ENCODE measurements at places on chromosomes 16 and 17.

GRCh38 chr17:42132941-42133340 lies 10.3 kb downstream of the HSPB9 start:
- no peak for DNase-seq

- no peak for DNase-seq
These were observed 112.0 kb downstream of the LITAF start for GRCh38 chr16:11474617-11475291.

GRCh38 chr17:65156835-65157565 lies 19.8 kb downstream of the RGS9 start:
- DNase-seq: no peak

DNA sequence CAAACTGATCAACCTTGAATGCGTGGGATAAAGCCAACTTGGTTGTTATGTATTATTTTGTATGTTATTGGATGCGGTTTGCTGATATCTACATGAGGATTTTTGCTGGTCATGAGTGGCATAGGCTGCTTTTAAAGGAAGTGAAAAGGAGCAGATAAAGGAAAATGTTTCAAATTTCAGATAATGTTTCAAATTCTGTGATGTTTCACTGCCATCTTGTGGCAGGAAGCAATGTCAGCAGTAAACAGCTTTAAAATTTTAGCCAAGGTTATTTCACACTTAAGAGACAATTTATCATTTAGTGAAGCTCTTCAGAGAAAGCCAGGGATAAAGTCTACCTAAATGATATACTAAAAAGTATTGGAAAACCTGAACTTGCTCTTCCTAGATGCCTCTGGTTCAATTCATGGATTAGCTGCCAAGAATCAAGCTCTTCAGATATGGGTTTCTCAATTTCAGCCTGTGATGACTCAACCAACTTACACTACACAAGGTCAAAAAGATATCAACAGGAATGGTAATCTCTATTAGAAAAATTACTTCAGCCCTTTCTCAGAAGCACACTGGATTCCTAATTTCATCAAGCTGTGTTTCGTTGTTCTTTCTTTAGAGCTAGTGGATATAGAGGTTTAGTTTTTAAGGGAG lies 136.0 kb upstream of the C17orf78 start:
- no peak for DNase-seq

DNA sequence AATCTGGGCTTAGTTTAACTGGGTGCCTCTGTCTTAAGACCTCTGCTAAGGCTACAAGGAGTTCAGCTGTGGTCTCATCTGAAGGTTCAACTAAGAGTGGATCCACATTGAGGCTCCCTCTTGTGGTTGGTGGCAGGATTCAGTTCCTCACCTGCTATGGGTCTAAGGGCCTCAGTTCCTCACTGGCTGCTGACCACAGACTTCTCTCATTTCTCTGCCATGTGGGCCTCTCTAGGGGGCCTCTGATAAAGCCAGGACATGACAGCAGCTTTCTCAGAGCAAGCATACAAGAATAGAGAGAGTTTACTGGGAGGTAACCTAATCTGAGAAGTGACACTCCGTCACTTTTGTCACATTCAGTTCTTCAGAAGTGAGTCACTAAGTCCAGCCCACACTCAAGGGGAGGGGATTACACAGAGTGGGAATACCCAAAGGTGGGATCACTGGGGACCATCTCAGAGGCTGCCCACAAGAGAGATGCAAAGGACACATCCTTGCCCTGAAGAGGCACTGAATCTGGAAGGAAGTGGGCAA lies 19.2 kb upstream of the ABAT start:
- no peak for DNase-seq

GRCh38 chr17:65155622-65156021 lies 18.5 kb downstream of the RGS9 start:
- no peak for DNase-seq

GRCh38 chr16:56348168-56349085 lies 76.9 kb downstream of the AMFR start:
- DNase-seq: no peak

DNA sequence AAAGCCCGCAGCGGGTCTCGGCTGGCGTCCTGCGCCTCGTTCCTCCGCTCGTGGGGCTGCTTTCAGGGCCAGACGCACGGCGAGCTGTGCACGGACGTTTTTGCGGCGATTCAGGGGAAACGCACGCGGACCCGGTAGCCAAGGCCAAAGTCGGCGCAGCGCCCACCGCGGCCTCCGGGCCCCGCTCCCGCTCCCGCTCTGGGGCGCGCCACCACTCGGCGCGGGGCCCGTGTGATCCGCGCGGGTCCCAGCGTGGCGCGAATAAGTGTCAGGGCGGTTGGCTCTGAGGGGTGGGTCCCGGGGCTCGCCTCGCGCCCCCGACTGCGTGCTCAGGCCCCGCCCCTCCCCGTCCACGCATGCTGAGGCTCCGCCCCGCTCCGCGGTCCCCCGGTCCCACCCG lies 694 bp upstream of the TBCD start:
- no peak for DNase-seq

DNA sequence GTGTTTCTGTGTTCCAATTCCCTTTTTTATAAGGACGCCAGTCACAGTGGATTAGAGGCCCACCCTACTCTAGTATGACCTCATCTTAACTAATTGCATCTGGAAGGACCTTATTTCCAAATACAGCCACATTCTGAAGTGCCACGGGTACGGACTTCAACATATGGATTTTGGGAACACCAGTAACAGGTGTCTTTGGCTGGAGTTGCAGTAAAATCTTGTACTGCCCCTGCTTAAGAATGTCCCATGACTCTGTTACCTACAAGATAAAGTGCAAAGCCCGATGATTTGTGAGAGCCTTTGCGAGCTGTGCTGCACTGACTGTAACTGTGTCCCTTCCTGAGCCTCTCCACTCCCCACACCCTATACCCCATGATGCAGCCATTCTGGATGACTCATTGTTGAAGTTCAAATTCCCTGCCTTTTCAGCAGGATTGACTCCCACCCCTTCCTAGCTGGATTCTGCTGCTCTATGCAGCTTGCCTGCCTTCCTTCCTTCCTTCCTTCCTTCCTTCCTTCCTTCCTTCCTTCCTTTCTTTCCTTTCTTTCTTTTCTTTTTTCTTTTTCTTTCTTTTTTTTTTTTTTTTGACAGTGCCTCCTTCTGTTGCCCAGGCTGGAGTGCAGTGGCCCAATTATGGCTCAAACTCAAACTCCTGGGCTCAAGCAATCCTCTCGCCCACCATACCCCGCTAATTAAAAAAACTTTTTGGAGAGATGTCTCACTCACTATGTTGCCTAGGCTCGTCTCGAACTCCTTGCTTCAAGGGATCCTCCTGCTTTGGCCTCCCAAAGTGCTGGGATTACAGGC lies 2.1 kb downstream of the HCRT start:
- no peak for DNase-seq

DNA sequence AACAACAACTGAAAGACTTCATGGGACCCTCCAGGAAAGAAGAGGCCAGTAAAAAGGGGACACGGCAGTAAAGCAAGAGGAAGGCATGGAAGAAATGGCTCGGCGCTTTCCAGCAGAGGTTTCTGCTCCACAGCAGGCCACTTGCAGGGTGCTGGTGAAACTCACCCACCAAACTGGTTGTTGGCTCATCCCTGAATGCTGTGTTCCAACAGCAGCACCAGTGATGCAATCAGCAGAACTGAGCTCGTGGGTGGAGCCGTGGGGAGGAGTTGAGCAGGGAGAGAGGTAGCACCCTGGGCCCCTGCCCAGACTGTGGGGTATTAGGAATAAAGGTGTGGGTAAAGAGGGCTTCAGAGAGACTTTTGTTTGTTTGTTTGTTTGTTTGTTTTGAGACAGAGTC lies 62.8 kb upstream of the ADCY9 start:
- no peak for DNase-seq

GRCh38 chr16:3488801-3489200 lies 6.5 kb downstream of the C16orf90 start:
- DNase-seq: no peak

DNA sequence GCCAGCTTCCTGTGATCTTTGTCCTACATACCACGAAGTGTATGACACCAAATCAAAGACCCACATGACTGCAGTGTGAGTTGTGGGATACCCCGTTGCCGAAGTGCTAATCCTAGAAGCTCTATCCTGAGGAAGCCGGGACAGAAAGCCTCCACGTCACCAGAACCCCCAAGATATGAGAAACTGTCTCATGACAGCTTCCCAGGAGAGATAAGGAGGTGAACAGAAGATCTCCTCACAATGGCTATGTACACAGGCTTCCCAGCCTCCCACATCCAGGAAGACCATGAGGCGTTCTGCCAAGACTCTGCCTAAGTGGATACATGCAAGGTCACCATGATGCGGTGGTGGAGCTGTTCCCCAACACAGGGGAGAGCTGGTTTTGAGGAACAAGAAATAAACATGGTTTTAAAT lies 37.1 kb downstream of the TRIM25 start:
- DNase-seq: no peak

DNA sequence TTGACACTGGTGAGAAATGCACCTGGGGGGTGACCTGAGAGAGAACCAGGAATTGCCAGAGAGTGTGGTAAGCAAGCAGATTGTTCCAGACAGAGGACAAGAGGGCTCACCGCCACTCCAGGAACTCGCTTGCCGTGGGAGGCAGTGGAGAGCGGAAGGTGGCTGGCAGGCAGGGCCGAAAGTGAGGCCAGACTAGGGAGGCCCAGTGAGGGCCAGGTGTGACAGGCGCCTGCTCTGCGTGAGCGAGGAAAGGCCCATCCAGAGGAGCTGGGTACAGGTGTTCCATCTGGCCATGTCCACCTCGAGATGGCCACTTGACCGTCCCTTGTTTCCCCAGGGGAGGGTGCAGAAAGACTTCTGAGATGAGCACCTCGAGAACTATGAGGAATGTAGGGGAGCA lies 11.9 kb upstream of the MYO15B start:
- DNase-seq: no peak

DNA sequence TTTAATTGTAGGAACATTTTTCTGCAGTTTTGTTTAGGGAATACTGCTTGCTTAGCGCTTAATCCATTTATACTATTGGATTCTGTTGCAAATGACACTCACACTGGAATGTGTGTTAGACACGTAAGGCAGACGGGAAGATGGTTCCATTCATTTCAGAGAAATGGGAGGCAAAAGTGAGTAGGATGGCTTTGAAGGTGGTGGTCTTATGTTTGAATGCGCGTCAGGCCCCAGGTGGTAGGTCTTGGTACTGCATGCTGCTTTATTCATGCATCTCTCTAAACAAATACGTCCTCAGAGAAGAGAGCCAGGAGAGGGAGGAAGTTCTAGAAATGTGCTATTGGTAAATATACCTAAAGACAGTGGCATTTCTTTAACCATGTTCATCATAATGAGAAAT lies 997.6 kb upstream of the RBFOX1 start:
- DNase-seq: no peak

DNA sequence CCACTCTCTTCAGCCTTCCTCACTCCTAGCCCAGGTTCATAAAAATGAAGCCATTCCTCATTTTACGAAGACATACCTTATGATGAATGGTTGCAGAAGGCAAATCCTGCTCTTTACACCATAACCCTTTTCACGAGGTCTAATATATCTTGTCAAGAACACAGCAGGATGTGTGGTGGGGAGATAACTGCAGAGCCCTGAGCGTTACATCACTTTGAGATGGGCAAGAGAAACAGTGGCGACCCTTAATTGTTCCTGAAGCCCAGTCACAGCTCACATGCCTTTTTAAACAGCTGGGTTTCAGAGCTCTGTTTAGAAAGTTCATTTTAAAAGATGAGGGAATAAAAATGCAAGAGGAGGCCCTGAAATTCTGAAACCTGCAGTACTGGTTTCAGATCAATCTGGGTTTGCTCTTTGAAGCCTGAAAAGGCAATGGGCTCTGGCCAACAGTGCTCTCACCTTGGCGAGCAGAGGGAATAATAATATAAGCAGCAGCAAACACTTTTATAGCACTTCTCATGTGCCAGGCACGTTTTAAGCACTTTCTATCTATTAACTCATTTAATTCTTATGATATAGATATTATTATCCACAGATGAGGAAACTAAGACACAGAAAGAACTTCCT lies 2.9 kb downstream of the FAM117A start:
- DNase-seq: no peak

GRCh38 chr17:75933808-75934207 lies 7.0 kb downstream of the FBF1 start:
- DNase-seq: no peak

DNA sequence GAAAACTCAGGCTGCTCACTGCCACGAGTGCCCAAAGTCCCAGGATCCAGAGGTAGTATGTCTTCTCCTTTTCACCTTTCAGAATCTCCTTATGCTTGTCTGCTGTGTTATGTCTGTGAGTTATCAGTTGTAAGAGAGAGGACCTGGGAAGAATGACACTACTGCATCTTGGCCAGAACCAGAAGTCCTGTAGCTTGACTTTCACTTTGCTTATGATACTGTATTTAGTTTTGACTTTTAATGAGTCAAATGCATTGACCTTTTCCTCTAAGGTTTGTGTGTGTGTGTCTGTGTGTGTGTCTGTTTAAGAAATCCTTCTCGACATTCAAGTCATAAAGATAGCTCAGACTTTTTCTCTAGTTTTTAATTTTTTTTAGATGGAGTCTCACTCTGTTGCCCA lies 43.4 kb downstream of the BMERB1 start:
- no peak for DNase-seq

GRCh38 chr17:2433696-2434095 lies 32.8 kb upstream of the MNT start:
- DNase-seq: no peak

- DNase-seq: peak; percentile 57
These were observed 3.6 kb downstream of the OSGIN1 start for GRCh38 chr16:83956336-83957289.

GRCh38 chr16:30766206-30766932 lies 4.2 kb downstream of the RNF40 start:
- DNase-seq: no peak

- no peak for DNase-seq
These were observed 33.1 kb upstream of the CRISPLD2 start for GRCh38 chr16:84786605-84787262.

- no peak for DNase-seq
These were observed 37.0 kb downstream of the PITPNC1 start for GRCh38 chr17:67414130-67414529.

DNA sequence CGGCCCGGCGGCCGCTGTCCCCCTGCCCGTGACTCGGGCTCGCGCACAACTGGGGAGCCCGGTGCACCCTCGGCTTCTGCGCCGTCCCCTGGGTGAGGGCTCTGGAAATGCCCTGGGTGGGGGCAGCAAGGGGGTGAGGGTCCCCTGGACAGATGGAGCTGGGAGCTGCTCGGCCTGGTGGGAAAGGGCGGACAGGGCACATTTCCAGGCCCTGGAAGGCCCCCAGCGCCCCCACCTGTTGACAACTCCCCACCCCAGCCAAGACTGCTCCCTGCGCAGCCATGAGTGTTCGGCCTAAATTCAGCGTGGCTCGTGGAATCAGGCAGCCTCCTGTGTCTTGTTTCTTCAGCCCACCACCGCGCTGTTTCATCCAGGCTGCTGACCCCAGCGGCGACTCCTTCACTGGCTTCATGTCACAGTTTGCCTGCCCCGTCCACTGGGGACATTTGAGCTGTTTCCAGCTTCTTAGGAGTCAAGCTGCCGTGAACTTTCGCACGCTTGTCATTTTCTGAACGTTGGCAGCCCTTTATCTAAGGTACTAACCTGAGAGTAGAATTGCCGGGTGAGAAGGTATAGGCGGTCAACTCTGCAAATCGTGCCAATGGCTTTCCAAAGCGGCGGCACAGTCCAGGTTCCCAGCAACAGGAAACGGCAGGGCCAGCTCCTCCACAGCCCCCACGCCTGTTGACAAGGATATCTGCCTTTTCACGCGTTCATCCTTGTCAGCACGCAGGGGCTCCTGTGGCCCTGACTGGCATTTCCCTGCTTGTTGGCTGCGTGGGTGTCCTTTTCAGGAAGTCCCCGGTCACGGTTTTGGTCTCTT lies 895 bp downstream of the UTS2R start:
- DNase-seq: no peak

Data from stimulated activated CD4-positive, alpha-beta T cell treated with anti-CD3 and anti-CD28 coated beads, Interleukin-2, amount 100 ng/mL, for 4 hours (primary cell).